Activated CD4-positive, alpha-beta memory T cell treated with anti-CD3 and anti-CD28 coated beads, Interleukin-2, amount 10 ng/mL, durations not matched to agents 7 days and 5 days (primary cell): ENCODE measurements at places on chromosomes 6 and 20. TPM values are rescaled to one million over a fixed set of nuclear protein-coding genes. Genes with fewer than 3 reads are reported as not detected.

DNA sequence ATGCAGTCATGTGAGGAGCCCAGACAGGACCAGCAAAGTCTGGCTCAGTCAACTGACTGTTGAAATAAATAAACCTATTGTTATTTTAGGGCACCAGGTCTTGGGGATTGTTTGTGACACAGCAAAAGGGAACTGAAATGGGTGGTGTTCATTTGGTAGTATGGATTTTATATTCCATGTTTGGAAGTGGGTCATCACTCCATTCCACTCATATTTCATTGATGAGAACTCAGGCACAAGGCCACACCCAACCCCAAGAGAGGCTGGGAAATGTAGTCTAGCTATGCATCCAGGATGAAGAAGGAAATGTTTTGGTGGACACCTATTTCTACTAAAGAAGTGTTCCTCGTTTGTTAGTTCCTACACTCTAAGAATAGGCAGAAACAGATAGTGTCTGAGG lies 64.9 kb upstream of the BTBD3 start:
- H3K27ac ChIP-seq = no peak overlapping the region
- DNase-seq = no peak
- no peaks in the 10 kb centered on the region for H3K27me3 ChIP-seq
- H3K4me3 ChIP-seq = no peak overlapping the region
- H3K36me3 ChIP-seq = no peaks in the 10 kb centered on the region
- H3K4me1 ChIP-seq = no peaks in the 10 kb centered on the region

- H3K36me3 ChIP-seq = peaks cover 4% of the 10 kb centered on the region
- H3K27me3 ChIP-seq = no peaks in the 10 kb centered on the region
- no peak for DNase-seq
- H3K4me1 ChIP-seq = peaks cover 3% of the 10 kb centered on the region
Observed at GRCh38 chr6:14596410-14596809, 478.8 kb downstream of the CD83 start.

GRCh38 chr6:14322841-14323240 lies 205.3 kb downstream of the CD83 start:
- no peaks in the 10 kb centered on the region for H3K36me3 ChIP-seq
- no peaks in the 10 kb centered on the region for H3K4me1 ChIP-seq
- H3K4me3 ChIP-seq = no peak overlapping the region

- H3K36me3 ChIP-seq = no peaks in the 10 kb centered on the region
- H3K4me1 ChIP-seq = no peaks in the 10 kb centered on the region
- no peak overlapping the region for H3K4me3 ChIP-seq
- H3K27ac ChIP-seq = no peak overlapping the region
Observed at GRCh38 chr6:53119772-53120409, 28.8 kb downstream of the GCM1 start.

DNA sequence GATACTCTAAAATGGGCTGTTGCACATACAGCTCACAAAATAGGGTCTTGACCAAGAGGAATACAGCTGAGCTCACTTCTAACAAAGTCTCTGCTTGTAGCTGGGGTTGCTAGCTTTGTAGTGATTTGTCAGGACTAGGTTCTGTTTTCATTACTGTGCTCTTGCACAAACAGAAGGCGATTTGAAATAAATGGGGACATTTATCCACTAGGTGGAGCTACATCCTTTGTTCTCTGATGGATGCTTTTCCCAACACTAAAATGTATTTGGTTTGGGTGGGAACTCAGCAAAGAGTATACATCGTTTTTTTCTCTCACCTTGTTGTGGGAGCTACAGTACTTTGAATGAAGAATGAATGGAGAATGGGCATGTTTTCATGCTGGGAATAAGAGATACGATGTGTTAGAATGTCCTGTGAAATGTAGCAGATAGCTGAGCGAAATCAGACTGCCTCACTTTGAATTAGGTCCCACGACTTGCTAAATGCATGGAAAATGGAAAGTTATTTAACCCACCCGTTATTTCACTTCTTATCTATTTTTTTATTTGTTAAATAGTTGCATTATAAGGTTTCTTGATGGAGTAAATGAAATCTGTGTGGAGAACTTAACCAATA lies 494.7 kb upstream of the MAP3K7 start:
- no peak overlapping the region for H3K4me3 ChIP-seq
- H3K27me3 ChIP-seq = no peaks in the 10 kb centered on the region
- H3K4me1 ChIP-seq = no peaks in the 10 kb centered on the region
- H3K36me3 ChIP-seq = no peaks in the 10 kb centered on the region
- no peak overlapping the region for H3K27ac ChIP-seq
- DNase-seq = no peak

GRCh38 chr6:40996591-40997233 lies 42.3 kb downstream of the UNC5CL start:
- H3K27me3 ChIP-seq = peaks cover 59% of the 10 kb centered on the region
- no peaks in the 10 kb centered on the region for H3K36me3 ChIP-seq
- H3K27ac ChIP-seq = no peak overlapping the region
- H3K4me1 ChIP-seq = no peaks in the 10 kb centered on the region

DNA sequence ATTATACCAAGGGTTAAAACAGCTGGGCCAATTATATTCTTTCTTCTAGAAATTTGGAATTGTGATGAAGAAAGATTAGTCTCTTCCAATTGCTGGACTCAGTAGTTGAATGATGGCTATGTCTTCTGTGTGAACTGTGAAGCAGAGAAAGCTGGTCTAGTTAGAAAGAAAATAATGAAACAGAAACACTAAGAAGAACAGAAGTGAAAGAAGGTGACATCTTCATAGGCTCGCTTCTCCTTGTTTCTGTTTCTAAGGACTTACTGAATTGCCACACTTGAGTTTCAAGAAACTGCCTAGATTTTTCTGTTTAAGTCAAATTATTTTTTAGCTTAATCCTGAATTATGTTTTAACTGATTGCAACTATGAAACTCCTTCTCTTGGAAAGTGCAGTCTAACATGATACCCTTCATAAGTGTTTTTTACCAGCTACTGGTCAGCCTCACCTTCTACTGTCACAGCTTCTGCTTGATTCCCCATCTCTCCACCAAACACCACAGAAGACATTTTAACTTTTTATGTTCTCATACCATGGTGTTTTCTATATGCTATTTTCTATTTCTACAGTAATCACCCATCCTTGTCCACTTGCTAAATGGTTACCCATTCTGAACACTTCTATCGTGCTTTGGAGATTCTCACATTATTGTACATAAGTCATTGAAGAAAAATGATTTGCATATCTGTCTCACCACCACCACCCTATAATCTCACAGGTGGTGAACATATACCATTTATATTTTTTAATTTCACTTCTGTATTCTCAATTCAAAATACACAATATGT lies 268.8 kb downstream of the GRIK2 start:
- no peak overlapping the region for H3K4me3 ChIP-seq
- H3K4me1 ChIP-seq = no peaks in the 10 kb centered on the region
- no peak for DNase-seq
- no peak overlapping the region for H3K27ac ChIP-seq
- no peaks in the 10 kb centered on the region for H3K27me3 ChIP-seq

The NHLRC1 gene
- total RNA-seq = 0.20 TPM

The CCN6 gene
- not detected for total RNA-seq

The SAPCD1 gene
- 10.7 TPM for total RNA-seq

The HCRTR2 gene
- not detected for total RNA-seq

The PRKN gene
- 0.13 TPM for total RNA-seq

The PDYN gene
- not detected for total RNA-seq

The MYO6 gene
- total RNA-seq = 4.6 TPM

The WFDC12 gene
- not detected for total RNA-seq
